Activated CD4-positive, alpha-beta T cell treated with anti-CD3 and anti-CD28 coated beads for 48 hours (primary cell): ENCODE measurements at places on chromosomes 3 and 15.

DNA sequence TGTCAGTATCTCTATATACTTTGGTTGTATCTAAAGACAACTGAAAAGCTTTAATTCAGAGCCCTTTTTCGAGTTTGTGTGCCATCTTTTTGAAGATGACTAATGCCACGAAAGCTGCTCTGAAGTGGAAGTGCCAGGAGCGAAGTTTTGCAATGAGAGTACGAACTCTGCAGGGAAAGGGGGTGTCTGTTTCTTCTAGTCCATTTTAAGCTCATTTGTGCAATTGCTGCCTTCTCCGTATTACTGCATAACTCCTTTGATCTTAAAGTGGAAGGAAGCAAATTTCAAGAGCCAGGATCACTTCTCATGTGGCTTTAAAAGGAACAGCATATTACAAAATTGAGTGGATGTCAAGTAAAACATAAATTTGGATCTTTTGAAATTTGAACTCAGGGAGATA lies 245.3 kb downstream of the FEZF2 start:
- no peak for DNase-seq

GRCh38 chr3:164467007-164467406 lies 611.3 kb downstream of the SI start:
- no peak for DNase-seq

DNA sequence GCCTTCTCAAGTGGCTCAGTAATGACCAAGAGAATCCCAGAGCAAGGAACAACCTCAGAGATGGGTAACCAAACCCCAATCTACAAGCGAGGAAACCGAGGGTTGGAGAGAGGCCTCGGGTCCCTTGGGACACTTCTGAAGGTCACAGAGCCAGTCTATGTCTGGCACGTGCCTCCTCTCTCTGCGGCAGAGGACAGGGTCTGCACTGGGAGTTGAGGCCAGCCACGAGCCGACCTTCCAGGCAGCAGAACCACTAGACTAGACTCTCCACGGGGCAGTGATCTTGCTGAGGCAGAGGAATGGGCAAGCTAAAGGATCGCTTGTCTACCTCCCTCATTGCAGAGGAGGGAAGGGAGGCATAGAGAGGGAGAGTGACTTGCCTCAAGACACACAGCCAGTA lies 100.6 kb upstream of the SMAD3 start:
- DNase-seq = no peak

- no peak for DNase-seq
Measured at GRCh38 chr3:139832998-139833397, 102.0 kb upstream of the CLSTN2 start.

DNA sequence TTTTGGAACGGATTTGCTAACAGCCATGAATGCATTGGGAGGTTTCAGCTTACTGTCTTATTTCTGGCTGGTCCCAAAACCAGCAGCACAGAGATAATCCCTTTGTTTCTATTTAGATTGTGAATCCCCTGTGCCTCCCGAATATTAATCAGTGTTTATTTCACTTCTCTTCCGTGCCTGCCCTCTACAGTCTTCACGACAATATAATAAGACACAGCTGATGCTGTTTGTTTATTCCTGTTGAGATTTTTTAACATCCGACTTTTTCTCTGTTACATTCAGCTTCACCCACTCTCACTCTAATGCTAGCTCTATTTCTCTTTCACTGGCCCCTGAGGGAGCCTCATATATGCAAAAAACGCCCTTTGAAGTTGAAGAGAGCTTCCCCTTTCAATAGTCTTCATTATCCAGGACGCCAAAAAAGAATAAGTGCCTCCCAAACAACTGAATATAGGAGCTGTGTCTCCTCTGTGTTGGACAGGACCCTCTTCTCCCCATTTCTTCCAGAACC lies 995.3 kb downstream of the ROBO2 start:
- DNase-seq = no peak

GRCh38 chr3:131427226-131427625 lies 45.7 kb downstream of the NUDT16 start:
- DNase-seq = no peak

DNA sequence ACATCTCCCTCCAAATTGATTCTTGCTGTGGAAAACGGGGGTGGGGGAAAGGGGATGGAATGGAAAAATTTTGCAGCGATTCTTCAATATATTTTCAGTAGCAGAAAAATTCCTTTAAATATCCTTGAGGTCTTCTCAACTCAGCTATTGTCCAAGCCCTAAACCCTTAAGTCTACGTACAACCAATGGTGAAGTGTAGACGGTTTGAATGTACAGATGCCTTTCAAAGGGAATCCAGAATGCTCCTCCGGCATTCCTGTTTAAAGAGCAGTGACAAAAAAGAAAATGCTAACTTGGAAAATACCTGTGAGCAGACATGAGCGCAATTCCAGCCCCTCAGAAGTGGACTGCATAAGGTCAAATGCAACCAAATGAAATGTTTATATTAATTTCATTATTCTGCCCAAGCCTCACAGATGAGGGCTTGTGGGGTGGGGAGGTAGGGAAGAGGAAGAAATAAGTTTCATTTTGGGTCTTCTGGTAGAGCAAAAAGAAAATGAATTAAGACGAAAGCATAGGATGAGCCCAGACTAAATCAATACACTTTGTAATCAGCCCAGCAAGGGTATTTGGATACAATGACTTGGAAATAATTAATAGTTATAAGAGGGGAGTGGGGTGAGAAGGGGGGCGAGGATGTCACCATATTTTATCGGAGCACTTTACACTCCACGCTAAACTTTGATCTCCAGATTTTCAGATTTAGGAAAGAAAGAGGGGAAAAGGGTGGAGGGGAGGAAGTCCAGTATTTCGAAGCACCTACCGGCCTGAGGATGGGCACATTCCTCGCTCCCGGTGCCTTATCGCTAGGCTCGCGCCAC lies 2.7 kb downstream of the FOXP1 start:
- DNase-seq = no peak

- peak; percentile 55 for DNase-seq
Measured at GRCh38 chr15:67127965-67128364, 62.6 kb downstream of the SMAD3 start.

DNA sequence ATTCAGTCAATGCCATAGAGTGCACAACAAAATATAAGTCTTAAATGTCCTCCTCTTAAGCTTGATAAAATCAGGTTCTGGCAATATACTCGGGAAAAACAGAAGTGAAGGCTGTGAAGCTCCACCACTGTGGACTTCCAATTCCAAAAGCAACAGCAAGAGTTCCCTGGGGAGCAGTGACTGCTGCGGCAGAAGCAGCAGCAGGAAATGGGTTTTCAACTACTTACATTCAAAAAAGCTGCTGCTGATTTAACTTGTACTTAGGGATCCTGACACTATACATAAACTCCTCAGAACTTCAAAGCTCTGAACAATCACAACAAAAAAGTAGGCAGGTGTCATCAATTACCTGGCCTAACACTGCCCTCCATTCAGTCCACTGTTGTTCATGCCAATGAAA lies 4.7 kb downstream of the CEP152 start:
- DNase-seq = no peak

GRCh38 chr3:2094941-2095340 lies 3.7 kb upstream of the CNTN4 start:
- no peak for DNase-seq

- DNase-seq = no peak
Measured at GRCh38 chr3:190615607-190616006, 101.7 kb downstream of the IL1RAP start.

GRCh38 chr3:183291497-183292031 lies 38.5 kb downstream of the B3GNT5 start:
- no peak for DNase-seq

- no peak for DNase-seq
Measured at GRCh38 chr15:77421370-77421700, 647 bp downstream of the HMG20A start.

GRCh38 chr3:59866076-59866475 lies 816.3 kb upstream of the CFAP20DC start:
- DNase-seq = no peak

DNA sequence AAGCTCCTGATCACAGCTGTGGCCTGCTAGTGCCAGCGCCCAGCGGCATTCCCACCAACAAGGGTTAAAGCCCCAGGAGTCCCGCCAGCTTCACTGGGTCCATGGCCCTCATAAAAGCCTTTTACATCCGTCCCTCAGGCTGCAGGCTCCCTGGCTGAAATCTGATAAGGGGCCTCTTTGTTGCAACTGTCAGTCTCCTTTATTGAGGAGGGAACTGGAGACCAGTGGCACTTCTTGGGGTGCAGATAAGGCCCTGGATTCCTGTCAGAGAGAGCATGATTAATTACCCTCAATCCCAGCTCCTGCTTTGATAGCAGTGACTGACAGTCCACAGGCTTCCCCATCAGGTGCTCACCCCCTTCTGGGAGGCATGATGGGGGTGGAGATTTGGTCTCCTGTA lies 30.9 kb upstream of the CLK3 start:
- no peak for DNase-seq

DNA sequence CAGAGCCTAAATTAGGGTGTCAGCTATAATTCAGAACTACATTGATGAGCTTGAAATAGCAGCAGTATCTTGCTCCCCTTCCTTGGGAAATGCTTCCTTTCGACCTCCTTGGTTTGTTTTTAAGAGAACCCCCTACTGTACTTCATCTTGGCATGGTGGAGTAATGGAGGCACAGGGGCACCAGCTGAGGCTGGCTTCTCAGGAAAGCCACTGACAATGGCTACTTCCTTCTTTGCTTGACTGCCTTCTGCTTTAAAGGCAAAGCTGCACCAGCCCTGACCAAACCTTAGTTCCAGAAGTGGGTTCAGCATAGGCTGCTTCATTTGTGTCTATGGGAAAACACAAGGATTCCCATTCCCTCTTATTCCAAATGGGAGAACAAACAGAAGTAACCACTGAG lies 1.5 kb upstream of the FBXL22 start:
- DNase-seq = no peak

DNA sequence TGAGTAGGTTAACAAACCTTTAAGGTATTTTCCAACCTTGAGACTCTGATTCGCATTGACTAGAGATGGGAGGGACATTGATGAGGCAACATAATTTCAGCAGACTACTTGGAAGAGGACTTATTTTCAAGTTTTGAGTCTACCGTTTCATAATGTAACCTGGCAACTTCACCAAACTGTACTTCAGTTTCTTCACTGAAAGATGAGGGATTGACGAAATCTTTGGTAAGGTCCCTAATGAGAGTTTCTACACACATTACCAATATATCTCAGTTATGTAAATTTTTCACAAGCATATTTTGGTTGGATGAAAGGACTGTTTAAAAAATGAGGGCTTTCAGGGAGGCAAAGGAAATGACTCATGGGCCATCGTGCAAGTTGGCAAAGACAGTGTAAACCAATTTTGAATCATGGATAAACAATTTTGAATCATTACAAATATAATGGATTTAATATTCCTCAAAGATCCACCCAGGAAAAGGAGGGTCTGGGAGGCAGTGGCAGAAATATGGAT lies 28.7 kb upstream of the SEMA6D start:
- DNase-seq = no peak

- DNase-seq = no peak
Measured at GRCh38 chr3:54427501-54427900, 305.1 kb downstream of the CACNA2D3 start.

DNA sequence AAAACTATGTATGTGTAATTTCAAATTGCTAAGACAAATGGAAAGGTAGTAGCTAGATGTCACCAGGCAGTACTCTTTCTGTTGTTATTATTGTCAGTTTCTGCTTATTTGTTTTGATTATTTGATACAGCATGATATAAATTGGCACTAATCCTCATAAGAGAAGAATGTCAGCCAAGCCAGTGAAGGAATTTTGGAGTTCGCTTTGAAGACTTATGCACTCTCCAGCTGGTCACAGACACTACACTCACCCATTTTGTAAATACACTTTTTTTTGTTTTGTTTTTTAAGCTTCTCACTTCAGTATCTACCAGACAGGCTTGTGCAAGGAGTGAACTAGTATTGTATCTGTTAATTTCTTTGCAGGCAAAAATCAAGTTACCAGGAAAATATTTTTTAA lies 180.2 kb upstream of the TTC14 start:
- no peak for DNase-seq

DNA sequence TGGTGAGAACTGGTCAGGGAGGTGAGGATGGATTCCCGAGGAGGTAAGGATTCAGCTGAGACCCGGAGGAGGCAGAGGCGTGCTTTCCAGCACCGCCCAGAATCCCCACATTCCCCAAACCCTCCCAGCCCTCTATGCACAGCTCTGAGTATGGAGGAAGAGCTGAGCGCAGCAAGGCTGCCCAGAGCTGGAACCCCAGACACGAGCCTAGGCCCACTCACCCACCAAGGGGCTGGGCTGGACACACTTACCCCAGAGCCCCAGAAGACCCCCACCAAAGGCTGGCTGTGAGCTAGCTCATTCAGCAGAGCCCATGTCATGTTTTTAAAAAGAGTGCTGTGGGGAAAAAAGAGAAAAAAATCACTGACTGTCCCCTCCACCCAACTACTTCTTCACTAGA lies 271.5 kb downstream of the XXYLT1 start:
- DNase-seq = no peak

GRCh38 chr3:2967871-2968270 lies 142.3 kb downstream of the IL5RA start:
- DNase-seq = no peak

GRCh38 chr3:79175870-79176269 lies 591.9 kb downstream of the ROBO1 start:
- DNase-seq = no peak

- DNase-seq = no peak
Measured at GRCh38 chr3:40116478-40117177, 192.9 kb upstream of the EIF1B start.

DNA sequence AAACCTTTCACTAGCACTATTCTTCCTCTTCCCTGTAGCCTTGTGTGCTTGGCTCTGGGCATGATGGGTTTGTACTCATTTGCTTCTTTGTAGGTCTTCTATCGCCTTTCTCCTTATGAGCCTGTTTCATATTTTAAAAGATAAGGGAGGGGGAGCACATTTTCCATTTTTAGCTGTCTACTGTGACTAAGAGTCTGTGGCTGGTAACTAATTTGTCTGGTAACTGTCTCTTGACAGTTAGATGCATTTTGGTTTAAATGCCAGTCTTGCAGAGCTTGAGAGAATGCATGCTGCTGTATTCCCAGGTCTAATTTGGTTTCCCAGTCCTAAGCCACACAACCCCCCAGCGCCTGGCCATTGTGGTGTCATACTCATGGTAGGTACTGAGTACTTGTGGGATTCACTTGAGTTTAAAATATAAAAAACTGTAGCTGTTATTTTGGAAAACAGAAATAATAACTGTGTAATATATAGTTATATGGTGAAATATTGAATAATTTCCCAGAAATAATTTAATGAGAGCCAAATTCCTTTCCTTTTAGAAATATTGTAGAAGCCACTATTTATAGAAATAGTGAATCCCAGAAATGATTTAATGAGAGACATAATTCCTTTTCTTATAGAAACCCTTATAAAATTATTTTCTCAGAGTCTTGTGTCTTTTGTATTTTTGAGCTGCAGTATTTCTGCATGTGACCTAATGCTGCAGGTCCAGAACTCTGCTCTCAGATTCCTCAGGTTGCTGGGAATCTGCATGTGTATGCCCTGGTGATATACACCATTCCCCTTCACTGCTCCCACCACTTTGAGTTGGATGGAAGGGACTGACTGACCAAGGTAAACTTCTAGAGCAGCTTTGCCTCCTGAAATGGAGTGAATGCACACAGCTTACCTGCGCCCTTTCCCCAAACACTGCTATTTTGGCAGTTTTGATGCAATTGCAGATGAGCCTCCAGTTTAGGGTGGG lies 13.9 kb upstream of the GPR171 start:
- no peak for DNase-seq

- no peak for DNase-seq
Measured at GRCh38 chr15:95267481-95267880, 1036.1 kb downstream of the MCTP2 start.
